ENCODE measurements at places on chromosomes 4 and X.

DNA sequence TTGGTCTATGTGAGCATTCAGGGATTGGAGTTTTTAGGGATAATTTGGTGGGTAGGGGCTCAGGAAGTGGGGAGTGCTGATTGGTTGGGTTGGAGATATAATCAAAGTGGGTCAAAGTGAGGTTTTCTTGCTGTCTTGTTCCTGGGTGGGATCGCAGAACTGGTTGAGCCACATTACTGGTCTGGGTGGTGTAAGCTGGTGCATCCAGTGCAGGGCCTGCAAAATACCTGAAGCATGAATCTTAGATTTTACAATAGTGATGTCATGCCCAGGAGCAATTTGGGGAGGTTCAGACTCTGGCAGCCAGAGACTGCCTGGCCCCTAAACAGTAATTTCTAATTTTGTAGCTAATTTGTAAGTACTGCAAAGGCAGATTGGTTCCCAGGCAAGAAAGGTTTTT, 665.6 kb upstream of the PRKX start:
- no peak for DNase-seq

DNA sequence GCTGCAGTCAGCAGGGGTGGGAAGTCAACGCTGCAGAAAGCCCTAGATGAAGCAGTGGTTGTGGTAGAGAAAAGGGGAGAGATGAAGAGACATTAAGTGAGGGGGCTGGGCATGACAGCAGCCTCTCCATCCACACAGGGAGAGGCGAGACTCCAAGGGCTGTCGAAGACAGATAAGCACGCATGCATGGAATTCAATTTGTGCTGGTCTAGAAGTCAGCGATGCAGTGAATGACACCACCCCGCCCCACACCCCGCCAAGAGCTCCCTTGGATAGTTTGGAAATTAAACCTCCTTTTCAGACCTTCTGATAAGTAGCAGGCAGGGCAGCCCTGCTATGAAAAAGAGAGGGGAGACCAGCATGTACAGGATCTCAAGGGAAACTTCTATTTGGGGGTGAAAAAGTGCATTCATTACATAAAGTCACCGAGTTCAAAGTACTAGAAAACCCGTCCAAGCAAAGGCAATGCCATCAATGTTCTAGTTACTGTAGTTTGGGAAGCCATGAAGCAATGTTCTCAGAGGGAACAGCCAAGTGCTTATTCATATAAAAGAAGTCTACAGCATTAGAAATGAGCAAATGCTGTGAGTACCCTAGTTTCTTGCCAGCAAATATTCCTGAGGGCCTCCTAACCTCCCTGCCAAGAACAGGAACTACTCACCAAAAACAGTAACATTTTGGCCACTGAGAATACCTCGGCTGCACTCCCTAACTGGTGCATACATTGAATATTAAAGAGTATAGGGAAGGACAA, 152.3 kb upstream of the ANXA10 start:
- DNase-seq = peak; percentile 2

DNA sequence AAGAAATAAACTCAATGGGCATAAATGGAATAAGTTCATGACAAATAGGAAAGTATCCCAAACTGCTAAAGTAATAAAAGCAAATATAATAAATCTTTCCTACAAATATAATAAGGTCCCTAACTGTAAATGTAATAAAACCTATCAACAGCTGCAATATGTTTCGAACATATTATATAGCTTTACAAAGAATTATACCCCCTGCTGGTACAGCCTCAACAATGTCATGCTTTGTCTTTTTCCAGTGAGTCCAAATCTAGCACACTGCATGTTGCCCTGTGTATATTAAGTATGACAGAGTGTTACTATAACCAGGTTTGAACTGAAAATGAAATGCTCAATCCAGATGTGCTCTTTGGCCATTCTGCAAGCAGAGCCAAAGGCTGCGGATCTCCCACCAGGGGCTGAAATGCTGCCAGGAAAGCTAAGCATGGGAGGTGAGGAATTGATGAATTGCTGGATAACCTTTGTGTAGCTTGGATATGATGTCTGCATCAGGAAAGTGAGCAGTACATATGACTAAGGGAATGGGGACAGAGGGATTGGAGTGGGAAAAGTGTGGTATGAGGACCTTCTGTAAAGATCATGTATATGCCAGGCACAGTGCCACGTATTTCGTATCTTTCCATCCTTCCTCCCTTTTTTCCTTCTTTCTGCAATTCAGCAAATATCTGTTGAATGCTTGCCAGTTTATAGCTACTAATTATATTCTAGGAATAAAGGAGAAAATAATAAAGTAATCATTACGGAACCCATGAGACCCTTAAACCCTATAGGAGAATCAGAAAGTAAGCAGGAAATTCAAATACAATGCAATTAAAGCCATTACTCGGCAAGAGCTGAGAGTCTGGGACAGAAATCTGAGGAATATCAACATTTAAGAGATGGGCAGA, 954.6 kb upstream of the LCORL start:
- no peak for DNase-seq

DNA sequence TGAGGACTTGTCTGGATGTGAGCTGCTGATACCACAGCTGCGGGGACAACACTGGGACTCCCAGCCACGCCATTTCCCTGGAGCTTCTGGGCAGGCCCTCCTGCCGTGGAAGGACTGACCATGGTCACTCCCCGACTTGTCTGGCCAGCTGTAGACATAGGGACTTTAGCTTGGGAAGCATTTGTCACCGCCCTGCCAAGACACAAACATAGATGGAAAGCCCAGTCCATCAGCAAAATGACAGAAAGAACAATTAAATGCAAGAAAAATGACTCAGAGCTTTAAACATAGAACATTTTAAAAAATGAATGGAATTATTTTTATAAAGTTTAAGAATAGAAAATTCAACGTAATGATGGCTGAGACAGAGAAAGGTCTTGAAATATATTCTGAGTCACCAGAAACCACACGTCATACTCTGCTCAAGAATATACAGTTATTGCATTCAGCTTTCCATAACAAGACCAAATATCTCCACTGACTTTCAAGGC, 107.6 kb upstream of the CBR4 start:
- no peak for DNase-seq

DNA sequence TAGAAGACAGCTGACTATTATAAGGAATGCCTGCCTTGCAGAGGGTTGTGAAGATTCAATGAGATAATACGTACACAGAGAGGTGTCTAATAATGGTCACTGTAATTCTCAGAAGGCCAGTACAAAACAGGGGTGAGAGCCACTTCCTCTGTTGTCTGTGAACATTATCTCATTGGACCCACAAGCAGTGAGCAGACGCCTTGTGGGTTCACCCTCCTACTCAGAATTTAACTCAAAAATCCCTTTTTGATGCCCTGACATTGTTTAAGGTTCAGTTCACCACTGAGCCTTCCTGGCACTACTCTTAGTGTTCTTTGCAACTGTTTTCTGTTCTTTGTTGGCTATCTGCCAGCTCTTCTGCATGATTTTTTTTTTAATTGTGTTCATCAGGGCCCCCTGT, 467.4 kb downstream of the BCOR start:
- no peak for DNase-seq

DNA sequence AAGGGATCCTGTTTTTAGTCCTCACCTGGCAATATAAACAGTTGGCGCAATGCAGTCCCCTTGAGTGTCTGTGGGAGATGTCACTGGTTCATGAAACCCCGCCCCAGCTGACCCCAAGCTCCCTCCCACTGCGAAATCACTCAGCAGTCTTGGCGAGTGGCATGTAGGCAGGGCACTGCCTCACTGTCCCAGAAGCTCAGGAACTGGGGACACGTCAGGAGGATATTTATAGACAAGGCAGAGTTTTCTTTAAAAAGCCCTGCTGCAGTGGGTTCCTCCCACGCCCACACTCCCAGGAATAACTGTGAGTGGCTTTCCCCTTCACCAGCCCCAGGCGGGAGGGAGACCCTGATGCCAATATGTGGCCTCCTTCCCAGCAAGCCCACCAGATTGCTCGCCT, 44.3 kb upstream of the PPP2R2C start:
- DNase-seq = no peak

DNA sequence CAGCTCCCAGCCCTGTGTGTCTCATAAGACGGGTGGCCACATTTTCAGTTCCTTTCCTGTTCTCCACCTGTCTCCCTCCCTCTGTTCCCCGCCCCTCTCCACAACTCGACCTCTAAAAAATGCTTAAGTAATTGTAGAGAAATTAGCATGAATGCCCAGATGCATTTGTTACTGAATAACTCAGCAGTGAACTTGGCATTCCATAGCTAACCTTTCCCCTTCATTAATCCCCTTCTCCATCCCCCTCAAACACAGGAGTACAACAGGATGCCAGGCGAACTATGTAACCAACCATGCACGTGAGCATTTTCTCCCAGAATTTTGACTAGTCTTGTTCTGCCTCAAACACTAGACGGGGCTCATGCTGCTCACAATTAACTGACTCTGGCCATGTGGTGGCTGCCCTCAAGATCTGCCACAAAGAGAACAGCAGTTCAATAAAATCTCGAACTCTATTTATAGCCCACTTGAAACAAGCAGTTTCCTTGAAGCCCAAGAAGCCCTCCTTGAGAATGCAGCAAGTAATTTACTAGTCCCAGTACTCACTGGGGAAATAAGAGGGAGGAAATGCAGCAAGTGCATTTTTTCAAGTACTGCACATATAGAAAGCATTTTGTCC, 351.2 kb downstream of the ARHGAP24 start:
- peak; percentile 89 for DNase-seq

DNA sequence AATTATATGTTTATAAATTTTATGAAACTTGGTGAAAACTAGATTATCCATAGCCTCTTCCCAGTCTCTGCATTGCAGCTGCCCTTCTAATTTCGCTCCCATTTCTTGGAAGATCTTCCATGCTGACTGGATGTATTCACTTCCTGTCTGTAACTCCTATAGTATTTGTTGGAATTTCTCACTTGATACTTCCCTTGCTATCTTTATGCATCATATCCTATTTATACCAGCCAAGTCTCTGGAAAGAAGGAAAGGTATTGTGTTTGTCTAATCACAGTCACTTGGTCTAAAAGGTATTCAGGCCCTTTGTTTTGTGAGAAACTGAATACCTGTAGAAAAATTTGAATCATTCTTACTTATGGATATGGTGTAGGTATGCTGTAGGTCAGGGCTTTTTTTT, 870.9 kb upstream of the FRG1 start:
- DNase-seq = no peak

- DNase-seq = peak; percentile 15
These were observed 199.8 kb upstream of the WDFY3 start for GRCh38 chr4:85166318-85166717.

GRCh38 chr4:169295822-169296221, 25.1 kb upstream of the SH3RF1 start:
- no peak for DNase-seq

DNA sequence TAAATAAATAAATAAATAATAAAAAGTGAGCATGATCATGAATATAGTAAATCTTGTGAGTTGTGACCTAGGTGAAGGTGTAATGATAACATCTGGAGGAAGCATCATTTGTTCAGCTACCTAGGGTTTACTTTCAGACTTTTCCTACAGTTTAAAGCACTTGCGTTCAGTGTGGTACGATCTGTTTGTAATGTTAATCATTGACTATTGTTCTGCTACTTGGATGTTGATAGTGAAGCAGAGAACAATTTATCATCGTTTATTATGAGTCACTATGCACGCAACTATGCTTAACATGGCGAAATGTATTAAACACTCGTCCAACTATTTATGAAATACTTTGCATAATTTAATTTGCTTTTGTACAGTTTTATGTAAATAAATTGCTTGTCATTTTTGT, 426.2 kb downstream of the PCDH7 start:
- no peak for DNase-seq

DNA sequence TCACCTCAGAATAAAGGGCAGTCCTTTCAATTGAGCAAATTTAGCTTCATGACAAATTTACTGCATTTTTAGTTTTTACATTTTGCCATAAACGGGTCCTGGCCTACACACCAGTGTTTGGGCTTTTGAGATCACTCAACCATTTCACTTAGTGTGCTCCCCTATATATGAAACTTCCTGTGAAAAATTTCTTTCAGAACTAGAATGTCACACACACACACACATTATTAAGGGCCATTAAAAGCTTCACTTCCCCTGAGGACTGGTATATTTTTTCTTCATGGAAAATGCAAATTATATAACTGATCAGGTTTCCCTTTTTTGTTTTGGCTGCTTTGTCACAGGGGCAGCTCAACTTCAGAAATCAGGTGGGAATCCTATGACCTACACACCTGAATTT, 206.5 kb downstream of the ENOX2 start:
- DNase-seq = no peak

DNA sequence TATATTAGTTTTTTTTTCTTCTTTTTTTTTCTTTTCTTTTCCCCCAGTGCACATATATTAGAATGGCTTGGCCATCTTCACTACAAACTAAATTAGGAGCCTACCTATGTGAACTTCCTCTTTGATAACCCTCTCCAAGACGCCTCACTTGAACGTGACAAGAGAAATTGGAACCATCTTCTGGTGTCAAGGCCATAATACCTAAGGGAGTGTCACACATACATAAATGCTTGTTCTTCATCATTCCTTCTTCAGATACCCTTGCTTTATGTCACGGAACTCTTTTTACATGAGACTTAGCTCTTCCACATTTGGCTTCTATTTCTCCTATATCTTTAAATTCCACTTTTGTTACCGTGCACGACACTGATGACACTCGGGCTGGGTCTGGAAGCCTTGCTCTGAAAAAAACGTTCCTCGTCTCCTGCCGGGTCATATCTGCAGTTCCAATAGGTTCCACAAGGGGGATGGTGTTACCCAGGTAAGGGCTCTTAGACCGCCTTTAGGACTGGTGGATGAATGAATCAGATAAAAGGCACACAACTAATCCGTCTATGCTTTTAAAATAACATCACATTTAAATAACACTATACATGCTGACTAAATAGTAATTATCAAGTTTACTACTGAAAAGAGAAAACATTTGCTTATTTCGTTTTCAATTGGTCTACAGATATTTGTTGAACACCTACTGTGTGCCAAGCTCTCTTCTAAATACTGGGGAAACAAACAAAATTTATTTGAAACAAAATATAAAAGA, 19.9 kb downstream of the DGAT2L6 start:
- DNase-seq = peak; percentile 13

DNA sequence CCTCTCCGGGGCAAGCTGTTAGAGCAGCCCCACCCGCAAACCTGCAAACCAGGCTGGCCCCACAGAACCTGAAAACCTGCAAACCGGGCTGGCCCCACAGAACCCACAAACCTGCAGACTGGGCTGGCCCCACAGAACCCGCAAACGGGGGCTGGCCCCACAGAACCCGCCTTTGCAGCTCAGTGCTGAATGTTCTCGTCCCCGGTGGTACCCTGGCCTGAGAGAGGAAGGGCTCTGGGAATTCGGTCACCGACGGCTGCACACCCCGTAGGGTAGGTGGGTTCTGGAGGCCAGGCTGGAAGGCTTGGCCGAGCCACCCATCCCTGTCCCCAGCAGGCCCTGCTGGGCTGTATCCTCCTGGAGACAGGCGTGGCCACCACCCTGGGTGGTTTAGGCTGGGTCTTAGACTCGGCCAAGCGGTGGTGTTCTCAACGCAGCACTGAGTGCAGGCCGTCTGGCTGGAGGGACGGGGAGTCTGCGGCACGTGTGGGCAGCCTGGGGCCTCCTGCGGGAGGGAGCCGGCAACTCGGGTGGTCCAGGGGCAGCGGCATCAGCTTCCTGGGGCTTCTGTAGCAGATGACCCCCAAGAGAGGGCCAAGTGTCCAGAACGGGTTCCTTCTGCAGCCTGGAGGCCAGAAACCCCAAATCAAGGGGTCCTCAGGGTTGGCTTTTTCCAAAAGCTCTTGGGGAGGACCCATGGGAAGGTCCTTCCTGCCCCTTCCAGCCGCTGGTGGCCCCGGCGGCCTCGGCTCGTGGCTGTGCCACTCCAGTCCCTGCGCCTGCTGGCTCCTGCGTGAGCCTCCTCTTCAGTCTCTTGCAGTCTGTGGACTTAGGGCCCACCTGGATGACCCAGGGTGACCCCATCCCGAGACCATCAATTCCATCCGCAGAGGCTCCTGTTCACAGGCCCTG, 15.6 kb downstream of the DOK7 start:
- no peak for DNase-seq

GRCh38 chr4:139457318-139457717, 3.4 kb downstream of the RAB33B start:
- DNase-seq = no peak
